ENCODE measurements at places on chromosomes 5 and 9.

DNA sequence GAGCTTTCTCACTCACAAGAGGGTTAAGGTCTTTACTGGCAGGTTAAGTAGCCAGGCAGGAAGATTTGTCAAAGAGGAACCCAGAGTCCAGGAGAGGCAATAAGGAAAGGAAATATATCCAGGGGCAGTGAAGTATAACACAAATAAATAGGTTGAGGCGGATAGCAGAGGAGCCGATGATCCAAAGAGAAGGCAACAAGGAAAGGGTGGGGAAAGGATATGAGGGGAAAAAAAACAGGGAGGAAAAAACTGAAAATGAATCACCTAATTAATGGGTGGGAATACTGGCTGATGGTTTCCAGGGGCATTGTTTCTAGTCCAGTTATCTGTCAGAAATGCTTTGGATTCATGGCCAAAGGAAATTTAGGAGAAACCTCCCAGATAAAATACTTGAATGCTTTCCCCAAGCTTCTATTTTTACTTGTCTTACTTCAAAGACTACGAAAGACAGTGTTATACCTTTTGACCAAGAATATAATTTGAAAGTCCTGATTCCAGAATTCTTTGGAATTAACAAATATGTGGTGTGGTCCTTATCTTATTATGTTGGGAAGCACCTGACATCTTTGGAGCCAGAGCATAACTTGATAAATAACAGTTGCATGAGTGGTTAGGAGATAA, 146.5 kb downstream of the AOPEP start:
- DNase-seq: no peak

DNA sequence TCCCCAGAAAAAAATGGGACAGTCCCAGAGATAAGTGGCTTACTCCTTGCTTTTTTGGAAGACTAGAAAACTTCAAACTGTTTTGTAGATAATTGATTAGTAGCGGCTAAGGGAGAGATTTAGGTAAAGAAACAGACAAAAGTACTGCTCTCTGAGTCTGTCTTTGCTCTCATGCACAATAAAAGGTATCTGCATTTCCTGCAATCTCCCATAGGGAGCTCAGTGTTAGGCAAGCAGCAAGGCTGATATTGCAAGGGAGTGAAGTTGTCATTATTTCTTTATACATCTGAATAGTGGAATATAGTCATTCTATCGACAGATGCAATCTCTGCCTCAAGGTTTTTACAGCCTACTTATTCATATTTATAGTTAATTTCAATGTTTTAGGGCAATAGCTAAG, 54.9 kb upstream of the CAMK4 start:
- DNase-seq: no peak

GRCh38 chr5:151665613-151666012, 21.1 kb downstream of the SPARC start:
- no peak for DNase-seq

DNA sequence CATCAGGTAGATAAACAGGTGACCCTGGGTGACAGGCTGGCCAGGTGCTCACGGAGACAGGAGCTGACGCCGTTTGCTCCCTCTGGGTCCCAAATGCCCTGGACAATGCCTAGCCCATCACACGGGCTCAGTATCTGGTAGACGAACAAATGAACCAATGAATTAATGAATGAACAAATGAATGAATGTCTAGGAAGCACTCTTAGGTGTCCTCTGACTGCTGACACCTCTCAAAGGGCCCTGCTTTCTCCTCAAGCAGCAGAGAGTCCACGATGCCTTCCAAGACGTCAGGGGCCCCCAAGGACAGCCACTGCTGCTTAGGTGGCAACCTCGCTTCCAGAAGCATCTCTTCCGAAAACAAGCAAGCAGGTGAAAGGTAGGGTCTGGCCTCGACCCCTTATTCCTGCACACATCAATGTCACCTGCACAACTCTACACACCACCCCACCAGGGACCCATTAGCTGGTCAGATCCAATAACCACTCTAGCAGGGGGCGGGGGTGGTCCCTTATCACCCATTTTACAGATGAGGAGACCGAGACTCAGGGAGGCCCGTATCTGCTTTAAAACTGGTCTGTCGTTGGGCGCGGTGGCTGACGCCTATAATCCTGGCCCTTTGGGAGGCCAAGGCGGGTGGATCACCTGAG, 45.2 kb downstream of the VAV2 start:
- no peak for DNase-seq

GRCh38 chr5:154401355-154401754, 44.4 kb upstream of the SAP30L start:
- DNase-seq: no peak

GRCh38 chr9:94806307-94806893, 79.9 kb downstream of the AOPEP start:
- DNase-seq: no peak
